ENCODE measurements at places on chromosomes 2 and 18.

- DNase-seq = no peak
These were observed 147.2 kb upstream of the L3MBTL4 start for GRCh38 chr18:6561862-6562291.

DNA sequence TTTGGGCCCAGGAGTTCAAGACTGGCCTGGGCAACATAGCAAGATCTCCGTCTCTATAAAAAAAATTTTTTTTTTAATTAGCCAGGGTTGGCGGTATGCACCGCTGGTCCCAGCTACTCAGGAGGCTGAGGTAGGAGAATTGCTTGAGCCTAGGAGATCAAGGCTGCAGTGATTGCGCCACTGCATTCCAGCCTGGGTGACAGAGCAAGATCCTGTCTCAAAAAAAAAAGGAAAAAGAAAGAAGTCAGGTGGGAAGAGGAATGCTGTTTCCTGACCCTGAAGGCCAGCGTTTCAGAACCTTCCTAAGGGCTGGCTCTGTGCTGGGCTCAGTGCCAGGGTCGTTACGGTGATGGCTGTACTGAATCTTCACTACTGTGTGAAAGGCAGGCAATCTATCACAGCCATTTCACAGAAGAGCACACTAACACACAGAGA, 35.0 kb upstream of the AGAP1 start:
- DNase-seq = no peak

GRCh38 chr18:48825101-48825745, 125.5 kb downstream of the SMAD7 start:
- DNase-seq = no peak

DNA sequence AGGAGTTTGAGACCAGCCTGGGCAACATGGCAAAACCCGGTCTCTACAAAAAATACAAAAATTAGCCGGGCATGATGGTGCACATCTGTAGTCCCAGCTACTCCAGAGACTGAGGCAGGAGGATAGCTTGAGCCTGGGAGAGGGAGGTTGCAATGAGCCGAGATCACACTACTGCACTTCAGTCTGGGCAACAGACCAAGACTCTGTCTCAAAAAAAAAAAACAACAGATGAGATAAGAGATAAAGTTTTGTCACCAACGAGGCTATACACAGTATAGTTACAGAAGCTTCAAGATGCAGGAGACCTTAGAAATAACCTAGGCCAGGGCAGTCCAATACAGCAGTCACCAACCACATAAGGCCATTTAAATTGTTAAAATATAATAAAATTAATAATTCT, 9.4 kb downstream of the FAM124B start:
- no peak for DNase-seq

DNA sequence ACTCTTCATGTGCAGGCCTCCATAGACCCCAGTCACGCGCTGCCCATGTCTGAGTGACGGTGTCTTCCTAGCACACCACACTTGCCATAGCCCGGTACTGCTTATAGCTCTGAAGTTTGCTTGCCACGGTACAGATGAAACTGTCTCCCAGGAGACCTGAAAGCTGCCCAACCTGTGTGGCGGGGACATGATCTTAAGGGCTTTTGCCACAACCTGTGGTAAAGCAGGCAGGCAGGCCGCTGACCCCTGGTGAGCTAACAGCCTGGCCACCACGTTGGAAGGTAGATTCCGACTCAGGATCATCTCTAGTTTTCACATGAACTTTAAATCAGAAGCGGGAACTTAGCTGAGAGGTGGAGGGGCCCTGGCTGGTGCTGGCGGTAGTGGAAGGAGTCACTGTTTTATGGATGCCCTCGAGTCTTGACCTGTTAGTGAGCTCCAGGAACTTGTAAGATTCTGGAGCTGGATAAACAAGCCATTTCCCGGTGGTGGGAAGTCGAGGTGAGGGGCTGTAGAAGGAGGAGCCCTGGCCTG, 153.3 kb downstream of the ZNF236 start:
- DNase-seq = no peak

DNA sequence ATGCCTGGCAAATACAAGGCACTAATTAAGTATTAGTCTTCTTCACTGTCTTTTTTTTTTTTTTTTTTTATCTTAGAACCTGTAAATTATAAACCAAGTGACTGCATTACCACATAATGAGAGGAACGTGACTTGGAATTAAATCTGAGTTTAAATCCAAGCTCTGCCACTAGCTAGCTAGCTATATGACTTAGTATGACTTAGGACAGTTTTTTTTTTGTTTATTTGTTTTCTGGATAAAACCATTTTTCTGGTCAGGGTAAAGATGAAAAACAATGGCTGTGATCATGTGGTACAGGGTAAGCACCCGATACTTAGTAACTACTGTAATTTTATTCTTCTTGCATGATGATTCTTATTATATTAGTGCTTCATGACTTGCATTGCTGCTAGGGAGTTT, 191.8 kb upstream of the LRRTM1 start:
- DNase-seq = no peak

DNA sequence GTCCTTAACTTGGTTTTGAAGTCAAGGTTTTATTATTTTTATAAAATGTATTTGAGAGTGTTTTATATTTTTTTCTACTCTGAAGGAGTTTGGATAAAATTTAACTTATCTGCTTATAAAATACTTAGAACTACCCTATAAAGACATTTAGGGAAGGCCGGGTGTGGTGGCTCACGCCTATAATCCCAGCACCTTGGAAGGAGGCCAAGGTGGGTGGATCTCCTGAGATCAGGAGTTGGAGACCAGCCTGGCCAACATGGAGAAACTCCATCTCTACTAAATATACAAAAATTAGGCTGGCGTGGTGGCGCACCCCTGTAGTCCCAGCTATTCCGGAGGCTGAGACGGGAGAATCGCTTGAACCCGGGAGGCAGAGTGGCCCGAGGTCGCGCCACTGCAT, 486.4 kb downstream of the DSC3 start:
- no peak for DNase-seq

DNA sequence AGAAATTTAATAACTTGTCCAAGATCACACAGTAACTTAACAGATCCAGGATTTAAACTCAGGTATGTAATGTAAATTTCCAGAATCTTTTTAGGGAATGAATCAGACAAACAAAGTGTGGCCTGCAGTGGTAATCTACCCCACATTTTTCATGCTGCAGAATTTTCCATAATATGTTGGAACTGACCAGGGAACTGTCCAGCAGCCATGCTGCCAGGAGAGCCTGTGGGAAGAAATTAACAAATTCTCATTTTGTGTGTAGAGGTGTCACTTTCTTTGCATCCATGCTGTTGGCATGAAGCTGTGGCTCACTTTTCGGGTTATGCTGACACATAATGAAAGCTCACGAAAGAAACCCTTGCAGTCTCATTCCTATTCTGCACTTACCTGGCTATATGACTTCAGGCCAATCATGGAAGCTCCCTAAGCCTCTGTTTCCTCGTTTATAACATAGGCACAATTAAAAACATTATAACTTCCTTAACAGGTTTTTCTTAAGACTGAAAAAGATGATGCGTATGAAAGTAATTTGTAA, 54.7 kb downstream of the CDKL4 start:
- DNase-seq = no peak

GRCh38 chr2:42987112-42987922, 194.9 kb upstream of the HAAO start:
- DNase-seq = no peak

DNA sequence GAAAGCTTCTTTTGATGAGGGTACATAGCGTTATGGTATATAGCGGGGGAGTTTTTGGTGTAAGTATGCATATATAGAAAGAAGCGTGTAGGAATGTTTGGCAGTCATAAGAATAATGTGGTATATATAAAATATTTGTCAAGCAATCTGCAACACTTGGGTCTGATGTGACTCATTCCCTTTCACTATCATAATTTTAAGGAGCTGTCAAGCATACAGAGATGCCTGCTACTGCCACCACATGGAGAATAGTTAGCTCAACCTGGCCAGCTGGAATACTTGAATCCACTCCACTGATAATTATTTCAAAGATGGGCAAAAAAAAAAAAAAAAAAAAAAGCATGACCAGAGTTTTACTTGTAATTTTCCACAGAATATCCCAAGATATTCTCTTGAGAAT, 559.8 kb upstream of the REG3G start:
- DNase-seq = no peak

- DNase-seq = no peak
These were observed 96.8 kb downstream of the FBXO15 start for GRCh38 chr18:74050807-74051206.

DNA sequence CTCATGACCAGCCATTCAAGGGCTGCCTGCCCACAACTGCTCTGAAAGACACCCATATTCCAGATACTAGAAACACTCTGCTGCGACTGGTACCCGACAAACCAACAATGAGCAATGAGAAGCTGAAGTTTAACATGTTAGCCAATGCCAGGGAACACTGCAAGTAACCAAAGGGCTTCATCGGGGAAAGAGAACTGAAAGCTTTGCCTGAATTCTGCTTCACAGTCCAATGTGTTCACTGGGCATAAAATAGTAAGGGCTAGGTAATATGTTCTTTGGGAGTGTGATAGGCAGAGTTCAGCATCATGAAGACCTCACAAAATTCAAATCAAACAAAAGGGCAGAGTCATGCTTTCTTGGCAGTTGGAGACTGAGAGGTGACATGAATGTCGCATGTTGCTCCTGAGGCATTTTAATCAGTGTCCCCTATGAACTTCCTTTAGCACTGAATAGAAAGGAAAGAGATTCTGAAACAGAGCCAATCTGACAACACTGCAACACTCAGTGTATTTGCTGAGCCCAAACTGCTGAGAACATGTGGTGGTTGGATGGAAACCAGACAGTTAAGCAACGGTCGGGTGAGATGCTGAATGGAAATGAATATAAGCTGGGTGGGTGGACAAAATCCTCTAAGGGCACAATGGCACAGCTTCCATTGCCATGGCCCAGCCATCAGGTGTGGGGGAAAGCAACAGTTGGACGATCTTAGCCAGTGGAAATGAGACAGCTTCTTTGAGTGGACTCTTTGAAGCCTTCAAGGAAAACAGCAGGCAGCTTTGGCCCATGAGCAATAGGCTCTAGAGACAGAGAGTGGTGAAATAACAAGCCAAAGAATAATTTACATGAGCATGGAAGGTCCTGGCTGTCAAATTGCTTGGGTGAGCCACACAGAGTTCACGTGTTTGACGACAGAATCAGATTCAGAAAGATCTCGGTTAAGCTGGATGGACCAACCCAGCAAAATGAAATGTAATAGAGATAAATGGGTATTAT, 277.5 kb downstream of the AFF3 start:
- no peak for DNase-seq

- DNase-seq = no peak
These were observed 110.9 kb downstream of the GLI2 start for GRCh38 chr2:120846406-120847095.

GRCh38 chr2:43634604-43635306, 2.3 kb upstream of the PLEKHH2 start:
- DNase-seq = no peak
